ENCODE measurements at places on chromosomes 13 and 19. TPM values are rescaled to one million over a fixed set of nuclear protein-coding genes. Genes with fewer than 3 reads are reported as not detected.

SKA3 gene
- 1.2 TPM for total RNA-seq

VSTM1 gene
- 0.76 TPM for total RNA-seq

CASP14 gene
- total RNA-seq, result not detected

GIPR gene
- total RNA-seq, result 5.0 TPM

FBXO27 gene
- total RNA-seq, result 13.4 TPM

PNMA8A gene
- 9.3 TPM for total RNA-seq

TJP3 gene
- 2.1 TPM for total RNA-seq

APOE gene
- 79.3 TPM for total RNA-seq

SIAH3 gene
- total RNA-seq, result not detected

CYP2S1 gene
- 1.1 TPM for total RNA-seq

SYNGR4 gene
- total RNA-seq, result not detected

ETFB gene
- 65.0 TPM for total RNA-seq

THSD1 gene
- 13.4 TPM for total RNA-seq

PSPN gene
- 2.1 TPM for total RNA-seq

SERPINE3 gene
- total RNA-seq, result 0.31 TPM

TARM1 gene
- not detected for total RNA-seq

MCEMP1 gene
- total RNA-seq, result 2.6 TPM

ALOX5AP gene
- total RNA-seq, result 21.8 TPM

GGACT gene
- 5.2 TPM for total RNA-seq

KASH5 gene
- total RNA-seq, result not detected

ZNF253 gene
- 10.5 TPM for total RNA-seq

FFAR3 gene
- 0.76 TPM for total RNA-seq

SIGLEC5 gene
- not detected for total RNA-seq

HCST gene
- 14.3 TPM for total RNA-seq

EBI3 gene
- 3.0 TPM for total RNA-seq

SCAMP4 gene
- total RNA-seq, result 53.5 TPM

PDX1 gene
- total RNA-seq, result not detected

AZU1 gene
- 1.9 TPM for total RNA-seq

CILP2 gene
- 0.27 TPM for total RNA-seq

SLC39A3 gene
- 11.7 TPM for total RNA-seq

DPF1 gene
- total RNA-seq, result not detected

TMEM59L gene
- 1.2 TPM for total RNA-seq

TMPRSS9 gene
- not detected for total RNA-seq

CCDC70 gene
- not detected for total RNA-seq

ZNF534 gene
- 2.3 TPM for total RNA-seq

TINCR gene
- 3.7 TPM for total RNA-seq

BBC3 gene
- total RNA-seq, result 5.4 TPM

CACNA1A gene
- 37.4 TPM for total RNA-seq

CD209 gene
- 20.1 TPM for total RNA-seq

N4BP2L1 gene
- total RNA-seq, result 32.3 TPM
